Activated T-helper 9 cell treated with anti-CD3 and anti-CD28 coated beads, Interleukin-2, amount 50 U/mL, for 16 hours (primary cell): ENCODE measurements at places on chromosomes 7 and 10.

DNA sequence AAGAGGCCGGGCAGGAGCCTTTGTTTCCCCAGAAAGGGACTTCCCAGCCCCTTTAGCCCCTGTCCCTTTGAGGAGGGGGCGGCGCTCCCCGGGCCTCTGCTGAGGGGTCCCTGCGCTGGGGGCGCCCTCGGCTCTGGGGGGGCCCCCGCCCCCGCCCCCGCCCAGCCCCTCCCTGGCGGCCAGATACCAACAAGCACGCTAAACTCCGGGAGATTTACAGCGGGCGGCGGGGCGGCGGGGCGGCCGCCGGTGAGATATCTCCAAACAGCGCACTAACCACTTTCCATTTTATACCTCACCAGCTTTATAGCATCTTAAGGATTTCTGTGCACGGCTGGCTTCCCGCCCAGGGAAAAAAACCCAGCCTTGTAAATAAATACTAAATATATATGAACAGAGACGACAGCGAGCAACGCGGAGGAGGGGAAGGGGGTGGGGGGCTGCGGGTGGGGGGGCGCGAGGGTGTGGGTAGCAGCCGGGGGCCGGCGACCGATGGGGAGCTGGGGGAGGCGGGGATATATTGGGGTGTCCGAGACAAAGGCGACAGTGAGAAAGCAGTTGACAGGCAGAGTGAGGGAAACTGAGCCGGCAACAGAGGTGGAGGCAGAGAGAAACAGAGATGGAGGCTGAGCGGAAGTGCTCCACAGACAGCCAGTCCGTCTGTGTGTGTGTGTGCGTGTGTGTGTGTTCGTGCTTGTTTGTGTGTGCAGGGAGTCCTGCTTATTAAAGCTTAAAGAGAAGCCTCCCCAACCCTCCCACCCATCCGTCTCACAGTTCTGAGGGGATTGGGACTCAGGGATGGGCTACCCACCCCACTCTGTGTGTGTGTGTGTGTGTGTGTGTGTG, 85.8 kb downstream of the HIF1AN start:
- no peak for DNase-seq

DNA sequence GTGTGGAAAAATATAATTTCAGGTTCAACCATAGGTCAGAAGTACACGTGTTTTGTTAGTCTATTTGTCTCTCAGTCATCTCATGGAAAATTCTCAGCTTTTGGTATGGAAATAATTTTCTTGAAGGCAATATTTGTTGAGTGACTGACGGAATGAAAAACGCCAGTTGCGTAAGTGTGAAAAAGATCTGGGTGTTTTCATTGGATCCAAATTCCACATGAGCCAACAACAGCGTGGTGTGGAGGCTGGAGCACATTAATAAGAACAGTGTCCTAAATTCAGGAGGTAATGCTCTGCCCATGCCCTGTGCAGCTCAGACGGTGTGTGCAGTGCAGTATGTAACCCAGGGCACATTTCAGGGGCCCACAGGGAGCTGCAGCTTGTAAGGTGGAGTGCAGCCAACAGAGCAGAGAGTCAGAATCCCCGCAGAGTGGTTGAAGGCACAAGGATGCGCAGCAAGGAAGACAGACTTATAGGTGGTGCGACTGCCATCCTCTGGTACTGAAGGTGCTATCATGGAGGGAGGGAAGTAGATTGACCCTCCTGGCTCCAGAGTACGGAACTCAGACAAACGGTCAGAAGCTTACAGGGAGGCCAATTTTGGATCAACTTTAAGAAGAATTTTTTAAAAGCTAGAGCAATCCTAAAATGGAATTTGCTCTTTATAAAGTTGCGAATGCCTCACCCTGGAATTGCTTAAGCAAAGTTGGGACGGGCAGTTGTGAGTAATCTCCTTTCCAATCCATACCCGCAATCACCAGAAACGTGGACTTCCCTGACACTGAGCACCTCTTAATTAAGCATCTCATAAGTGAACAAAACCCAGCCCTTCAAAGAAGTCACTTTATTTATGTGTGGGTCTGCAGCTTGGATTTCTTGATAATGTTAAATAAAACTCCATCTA, 38.0 kb downstream of the EGFR start:
- DNase-seq: no peak

- no peak for DNase-seq
These were observed 181.4 kb downstream of the ADK start for GRCh38 chr10:74332398-74332797.

DNA sequence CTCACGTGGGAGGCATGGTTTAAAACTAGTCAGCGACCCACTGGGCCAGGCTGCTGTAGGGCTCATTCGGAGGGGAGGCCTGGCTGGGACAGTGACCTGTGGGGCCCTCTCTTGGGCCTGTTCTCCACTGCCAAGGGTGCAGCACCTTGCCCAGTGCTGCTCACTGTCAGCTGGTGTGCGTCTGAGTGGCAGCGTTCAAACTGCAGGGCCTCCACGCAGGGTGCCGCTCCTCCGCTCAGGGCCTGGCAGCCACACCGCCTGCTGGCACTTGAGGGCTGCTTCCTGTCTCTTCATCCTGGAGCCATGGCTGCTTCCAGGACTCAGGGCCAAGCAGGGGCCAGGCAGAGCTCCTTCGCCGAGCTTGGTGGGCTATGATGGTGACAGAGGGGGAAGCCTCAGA, 18.3 kb downstream of the ADAMTS14 start:
- DNase-seq: no peak

- no peak for DNase-seq
These were observed 5.3 kb downstream of the FGF8 start for GRCh38 chr10:101770331-101771215.

GRCh38 chr10:70359017-70359550, 23.3 kb downstream of the LRRC20 start:
- DNase-seq: no peak

DNA sequence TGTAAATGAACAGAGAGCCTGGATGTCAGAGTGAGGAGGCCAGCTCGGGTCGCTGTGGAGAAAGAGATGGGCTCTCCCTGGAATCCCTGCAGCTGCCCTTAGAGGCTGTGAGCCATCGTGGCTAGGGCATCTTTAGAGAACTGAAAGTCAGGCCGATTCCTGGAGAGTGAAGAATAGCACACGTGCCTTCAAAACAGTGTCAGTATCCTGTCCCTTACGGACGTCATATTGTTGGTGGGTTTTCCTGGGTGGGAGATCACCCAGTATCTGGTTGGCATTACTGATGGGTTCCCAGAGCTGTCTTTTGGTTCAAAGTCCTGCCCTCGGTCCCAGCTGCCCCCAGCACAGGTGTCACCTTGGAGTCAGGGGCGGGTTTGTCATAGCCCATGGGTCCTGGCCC, 25.3 kb downstream of the IKZF1 start:
- DNase-seq: no peak

GRCh38 chr7:87414794-87415188, 60.7 kb downstream of the ABCB4 start:
- no peak for DNase-seq
